ENCODE measurements at places on chromosomes 6 and 20. TPM values are rescaled to one million over a fixed set of nuclear protein-coding genes. Genes with fewer than 3 reads are reported as not detected.

- DNase-seq = no peak
Observed at GRCh38 chr6:168404560-168404959, 36.4 kb upstream of the SMOC2 start.

DNA sequence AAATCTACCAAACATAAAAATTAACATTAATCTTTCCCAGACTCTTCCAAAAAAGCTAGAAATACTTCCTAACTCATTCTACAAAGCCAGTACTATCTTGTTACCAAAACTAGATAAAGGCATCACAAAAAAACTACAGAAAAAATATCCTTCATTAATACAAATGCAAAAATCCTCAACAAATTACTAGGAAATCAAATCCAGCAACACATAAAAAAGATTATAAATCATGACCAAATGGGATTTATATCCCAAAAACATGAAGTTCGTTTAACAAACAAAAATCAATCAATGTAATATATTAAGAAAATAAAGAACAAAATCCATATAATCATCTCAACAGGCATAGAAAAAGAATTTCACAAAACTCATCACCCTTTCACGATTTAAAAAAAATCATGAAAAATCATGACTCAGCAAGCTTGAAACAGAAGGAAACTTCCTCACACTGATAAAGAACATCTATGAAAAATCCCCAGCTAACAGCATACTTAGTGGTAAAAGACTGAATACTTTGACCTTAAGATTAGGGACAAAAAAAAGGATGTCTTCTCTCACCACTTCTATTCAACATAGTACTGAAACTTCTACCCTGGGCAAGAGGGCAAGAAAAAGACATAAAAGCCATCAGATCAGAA lies 43.2 kb downstream of the RANBP9 start:
- no peak for DNase-seq

DNA sequence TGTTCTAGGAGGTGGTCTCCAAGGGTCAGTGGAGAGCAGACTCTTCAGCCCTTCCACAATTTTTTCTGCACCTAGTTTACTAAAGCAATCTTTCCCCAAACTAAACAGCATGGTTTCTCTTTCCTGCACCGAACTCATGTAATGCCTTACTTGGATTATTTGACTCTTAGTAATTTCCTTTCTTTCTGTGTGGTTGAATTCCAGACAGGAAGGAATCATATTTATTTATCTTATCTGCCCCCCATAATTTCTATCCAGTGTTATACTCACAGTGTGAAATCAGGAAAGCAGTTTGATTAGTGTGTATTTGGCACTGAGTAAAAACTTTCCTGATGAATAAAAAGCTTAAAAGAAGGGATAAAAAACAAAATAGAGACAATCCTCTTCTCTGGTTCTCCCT lies 140.3 kb upstream of the STMND1 start:
- DNase-seq = no peak

Gene GPX5
- total RNA-seq = not detected
